Left ventricle myocardium inferior (tissue), 1 donor: ENCODE measurements at places on chromosomes 11 and 22.
A peak's percentile ranks its signal among the peaks of the same experiment; 100 is the strongest.

- no peak for DNase-seq
Observed at GRCh38 chr11:70120674-70121073, 42.6 kb downstream of the ANO1 start.

DNA sequence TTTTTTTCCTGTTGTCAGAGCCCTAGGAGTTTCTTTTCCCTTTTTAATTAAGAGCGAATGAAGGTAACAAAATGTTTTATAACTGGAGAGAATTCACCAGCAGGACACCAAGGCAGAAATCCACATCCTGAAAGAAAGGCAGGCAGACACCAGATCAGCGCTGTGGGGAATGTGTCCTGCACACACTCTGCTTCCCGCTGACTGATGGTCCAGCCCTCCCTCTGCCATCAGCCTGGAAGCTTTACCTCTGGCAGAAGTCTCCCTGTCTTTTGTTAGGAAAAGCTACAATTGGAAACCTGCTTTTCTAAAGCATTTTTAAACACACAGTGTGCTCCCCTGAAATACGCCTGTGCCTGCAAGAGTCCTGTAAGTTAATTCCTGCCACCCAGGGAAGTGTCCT, 638.5 kb downstream of the NTM start:
- no peak for DNase-seq

DNA sequence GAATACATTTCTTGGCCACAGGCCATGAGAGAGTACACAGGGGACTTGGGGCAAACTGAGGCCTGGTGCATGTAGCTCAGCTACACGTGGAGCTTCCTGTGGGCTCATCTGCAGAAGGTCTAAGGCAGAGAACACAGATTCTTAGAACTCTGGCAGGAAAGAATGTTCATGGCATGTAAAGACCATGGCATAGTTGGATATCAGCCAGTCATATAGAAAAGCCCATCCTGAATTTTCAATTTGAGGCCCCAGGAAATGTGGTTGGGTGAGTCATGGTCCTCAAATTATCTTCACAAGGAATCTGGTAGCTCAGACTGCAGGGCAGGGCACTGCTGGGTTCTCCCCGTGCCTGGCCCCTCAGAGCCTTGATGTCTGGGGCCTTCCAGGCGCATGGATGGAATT, 13.7 kb upstream of the ST3GAL4 start:
- no peak for DNase-seq

- DNase-seq: peak; percentile 39
Observed at GRCh38 chr22:24156141-24156912, 25.0 kb upstream of the SUSD2 start.

DNA sequence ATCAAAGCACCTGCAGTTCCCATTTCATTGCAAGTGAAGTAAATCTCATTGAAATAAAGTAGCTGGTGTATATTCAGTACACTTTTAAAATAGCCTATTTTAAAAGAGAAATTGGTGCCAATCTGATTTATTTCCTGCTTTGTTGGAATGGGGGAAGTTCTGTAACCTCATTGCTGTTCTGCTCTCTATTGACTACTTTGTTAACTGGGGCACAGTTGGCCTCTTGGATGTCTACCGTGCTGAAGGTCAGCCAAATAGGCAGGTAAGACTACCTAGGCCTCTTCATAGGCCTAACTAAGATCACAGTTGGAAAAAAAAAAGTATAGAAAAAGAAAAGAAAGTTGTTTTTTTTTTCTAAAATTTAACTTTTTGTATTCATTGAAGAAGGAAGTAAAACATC, 9.2 kb downstream of the CTNND1 start:
- DNase-seq: no peak

DNA sequence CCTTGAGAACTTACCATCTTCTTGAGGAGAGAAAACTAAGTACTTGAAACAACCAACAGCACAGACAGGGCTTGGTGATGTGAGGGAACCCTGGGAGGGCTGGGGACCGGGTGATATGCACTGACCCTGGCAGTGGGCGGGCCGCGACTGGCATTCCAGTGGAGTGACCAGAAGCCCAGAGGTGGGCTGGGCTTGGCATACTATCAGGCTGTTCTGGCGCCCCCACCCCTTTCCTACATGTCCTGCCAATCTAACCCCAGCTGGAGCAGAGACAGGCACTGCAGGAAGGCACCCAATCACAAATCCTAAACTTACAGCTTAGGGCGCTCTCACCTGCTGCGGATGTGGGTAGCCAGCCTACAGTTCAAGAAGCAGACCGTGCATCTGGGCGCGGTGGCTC, 54.0 kb upstream of the GCAT start:
- DNase-seq: peak; percentile 44

DNA sequence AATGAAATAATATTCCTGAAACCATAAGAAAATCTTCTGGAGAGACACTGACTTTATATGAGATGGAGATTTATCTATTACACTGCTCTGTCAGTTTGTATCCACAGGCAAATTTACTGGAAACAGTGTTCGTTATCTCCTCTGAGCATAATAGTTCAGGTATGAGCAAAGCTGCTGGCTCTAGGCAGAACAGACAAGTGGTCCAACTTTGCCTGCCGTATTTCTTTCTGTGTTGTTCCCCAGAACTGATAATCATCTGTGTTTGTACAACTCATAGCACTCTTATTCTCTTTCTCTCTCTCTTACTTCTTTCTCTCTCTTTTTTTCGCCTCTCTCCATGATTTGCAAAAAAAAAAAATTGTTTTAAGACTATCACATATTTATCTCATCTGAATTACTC, 623.8 kb upstream of the CHORDC1 start:
- no peak for DNase-seq

DNA sequence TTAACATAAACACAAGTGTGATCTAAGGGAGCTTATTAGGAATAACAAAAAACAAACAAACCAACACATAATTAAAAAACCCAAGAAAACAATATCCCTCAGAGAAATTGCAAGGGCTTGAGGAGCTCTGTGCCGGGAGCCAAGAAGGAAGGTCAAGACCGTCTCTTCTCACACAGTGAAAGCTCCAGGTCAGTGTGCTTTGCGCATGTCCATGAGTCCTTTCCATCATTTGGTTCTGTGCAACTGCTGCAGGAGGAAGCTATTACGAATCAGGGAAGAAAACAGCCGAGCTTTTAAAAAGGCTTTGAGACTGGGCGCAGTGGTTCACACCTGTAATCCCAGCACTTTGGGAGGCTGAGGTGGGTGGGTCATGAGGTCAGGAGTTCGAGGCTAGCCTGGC, 4.6 kb downstream of the KRTAP5-8 start:
- no peak for DNase-seq

DNA sequence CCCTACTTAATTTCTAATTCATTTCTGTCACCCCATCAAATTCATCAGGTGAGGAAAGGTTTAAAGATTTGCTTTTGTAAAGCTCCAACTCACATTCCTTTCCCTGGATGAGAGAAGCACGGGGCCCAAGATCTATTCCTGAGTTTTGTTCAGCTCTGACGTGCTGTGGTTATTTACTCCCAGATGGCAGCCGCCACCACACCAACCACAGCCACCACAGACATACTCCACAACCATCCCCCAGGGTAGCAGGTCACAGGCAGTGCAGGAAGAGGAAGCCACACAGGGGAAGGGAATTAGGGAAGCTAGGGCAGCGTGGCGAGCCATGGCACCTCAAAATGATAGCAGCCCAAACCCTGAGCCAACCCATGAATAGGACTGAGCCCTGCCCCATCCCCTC, 63.5 kb upstream of the CSNK2A3 start:
- no peak for DNase-seq

- DNase-seq: no peak
Observed at GRCh38 chr11:70383664-70384565, 14.4 kb upstream of the CTTN start.

DNA sequence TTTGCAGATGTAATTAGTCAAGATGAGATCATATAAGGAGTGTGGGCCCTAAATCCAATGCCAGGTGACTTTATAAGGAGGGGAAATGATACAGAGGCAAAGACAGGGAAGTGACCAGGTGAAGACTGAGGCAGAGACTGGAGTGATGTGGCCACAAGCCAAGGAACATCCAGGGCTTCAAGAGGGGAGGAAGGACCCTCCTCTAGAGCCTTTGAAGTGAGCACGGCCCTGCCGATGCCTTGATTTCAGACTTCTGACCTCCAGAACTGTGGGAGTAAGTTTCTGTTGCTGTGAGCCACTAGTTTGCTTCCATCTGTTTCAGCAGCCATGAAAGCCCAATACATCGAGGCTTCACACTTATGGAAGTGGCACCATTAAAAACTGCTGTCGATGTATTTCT, 78.7 kb downstream of the SHANK2 start:
- DNase-seq: no peak

- DNase-seq: no peak
Observed at GRCh38 chr11:85815186-85815931, 4.4 kb upstream of the SYTL2 start.

DNA sequence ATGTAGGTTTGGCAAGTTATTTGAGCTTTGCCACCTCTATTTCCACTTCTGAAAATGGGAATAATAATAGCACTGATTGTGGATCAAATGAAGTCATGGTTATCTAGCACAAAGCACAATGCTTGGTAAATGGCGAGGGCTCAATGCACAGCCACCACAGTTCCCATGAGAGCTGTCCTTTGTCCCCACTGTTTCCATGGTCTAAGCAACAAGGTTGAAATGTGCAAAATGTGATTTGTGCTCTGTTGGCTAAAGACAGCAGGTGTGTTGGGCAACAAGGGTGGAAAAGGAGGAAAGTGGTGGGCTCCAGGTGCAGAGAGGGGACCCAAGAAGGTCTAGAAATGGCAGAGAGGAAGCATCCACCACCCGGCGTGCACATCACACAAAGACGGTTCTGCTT, 200.5 kb downstream of the TRIM29 start:
- no peak for DNase-seq

- no peak for DNase-seq
Observed at GRCh38 chr11:113204280-113204679, 110.1 kb upstream of the TTC12 start.

DNA sequence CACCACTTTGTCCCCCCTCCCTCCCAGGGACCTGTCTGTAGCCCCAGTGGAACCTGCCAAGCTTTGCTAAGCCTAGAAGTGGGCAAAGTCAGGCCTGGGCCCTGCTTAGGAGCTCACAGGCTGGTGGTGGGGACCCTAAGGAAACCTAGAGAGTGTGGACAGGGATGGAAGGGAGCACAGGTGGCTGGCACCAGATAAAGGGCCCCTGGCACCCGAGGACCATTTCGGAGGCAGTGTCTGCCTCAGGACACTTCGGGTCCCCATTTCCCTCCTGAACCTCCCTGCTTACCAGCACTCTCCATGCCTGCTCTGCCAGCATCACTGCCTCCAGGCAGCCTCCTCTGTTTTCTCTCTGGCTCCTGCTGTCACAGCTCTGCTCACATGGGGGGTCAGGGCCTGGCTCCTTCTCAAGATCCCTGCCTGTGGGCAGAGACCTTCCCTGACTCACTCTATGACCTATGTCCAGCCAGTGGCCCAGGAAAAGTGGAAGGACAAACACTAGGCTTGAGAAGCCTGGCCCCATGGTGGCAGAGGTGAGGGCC, 13.6 kb upstream of the OMP start:
- DNase-seq: peak; percentile 3

DNA sequence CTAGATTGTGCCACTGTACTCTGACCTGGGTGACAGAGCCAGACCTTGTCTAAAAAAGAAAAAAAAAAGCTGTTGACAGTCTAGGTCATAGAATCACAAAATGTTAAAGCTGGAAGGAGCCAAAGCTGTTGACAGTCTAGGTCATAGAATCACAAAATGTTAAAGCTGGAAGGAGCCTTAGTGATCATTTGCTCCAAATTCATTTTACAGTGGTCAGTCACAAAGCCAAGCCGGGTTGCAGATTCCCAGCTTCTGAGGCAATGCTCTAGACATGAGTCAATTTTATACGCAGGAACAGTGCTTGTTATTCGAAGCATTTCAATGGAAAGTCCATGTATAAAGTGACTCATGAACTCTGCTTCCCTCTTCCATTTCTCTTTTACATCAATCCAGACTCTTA, 47.4 kb downstream of the SYT13 start:
- no peak for DNase-seq

- DNase-seq: no peak
Observed at GRCh38 chr11:35752115-35752514, 89.5 kb downstream of the TRIM44 start.

- peak; percentile 26 for DNase-seq
Observed at GRCh38 chr11:2577991-2578928, 121.5 kb downstream of the KCNQ1OT1 start.

- no peak for DNase-seq
Observed at GRCh38 chr22:50190941-50191741, 5.4 kb downstream of the TRABD start.

- no peak for DNase-seq
Observed at GRCh38 chr11:60905551-60906113, 753 bp downstream of the PRPF19 start.

- no peak for DNase-seq
Observed at GRCh38 chr11:9643751-9644150, 20.1 kb upstream of the SWAP70 start.

DNA sequence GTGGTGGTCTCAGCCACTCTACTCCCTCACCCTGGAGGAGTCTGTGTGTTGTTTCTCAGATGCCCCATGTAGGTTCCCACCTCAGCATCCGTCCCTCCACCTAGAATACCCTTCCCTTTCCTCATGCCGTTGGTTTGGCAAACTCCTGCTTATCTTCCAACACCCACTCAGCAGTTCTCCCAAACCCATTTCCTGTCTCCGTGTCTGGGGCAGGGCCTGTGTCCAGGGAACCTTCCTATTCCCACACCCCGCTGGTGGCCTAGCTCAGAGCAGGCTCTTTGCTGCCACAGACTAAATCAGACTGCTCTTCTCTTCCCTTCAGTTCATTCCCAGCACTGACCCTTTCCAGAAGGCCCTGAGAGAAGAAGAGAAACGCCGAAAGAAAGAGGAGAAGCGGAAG, 7.5 kb upstream of the SREBF2 start:
- peak; percentile 27 for DNase-seq

GRCh38 chr11:8268530-8269400, 5.1 kb upstream of the LMO1 start:
- no peak for DNase-seq

DNA sequence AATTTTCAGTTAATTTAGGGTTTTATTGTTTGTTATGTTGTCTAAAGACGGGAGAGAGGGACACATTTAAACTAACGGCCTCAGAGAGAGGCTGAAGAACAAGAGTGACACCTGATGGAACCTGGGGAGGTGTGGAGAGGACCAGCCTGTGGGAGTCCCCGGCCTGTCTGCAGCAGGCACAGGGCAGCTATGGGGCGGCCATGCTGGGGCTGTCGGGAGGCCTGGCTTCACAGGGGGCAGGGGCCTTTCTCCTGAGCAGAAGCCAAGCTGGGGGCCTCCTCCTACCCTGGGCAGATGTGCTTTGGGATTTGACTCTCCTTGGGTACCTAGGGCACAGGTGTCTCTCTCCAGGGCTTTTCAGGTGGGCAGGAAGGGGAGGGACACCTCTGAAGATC, 21.9 kb downstream of the RELT start:
- DNase-seq: no peak
